Cerebellar nuclear complex (tissue), 1 donor: ENCODE measurements at places on chromosomes 6 and 20.
A peak's percentile ranks its signal among the peaks of the same experiment; 100 is the strongest.

DNA sequence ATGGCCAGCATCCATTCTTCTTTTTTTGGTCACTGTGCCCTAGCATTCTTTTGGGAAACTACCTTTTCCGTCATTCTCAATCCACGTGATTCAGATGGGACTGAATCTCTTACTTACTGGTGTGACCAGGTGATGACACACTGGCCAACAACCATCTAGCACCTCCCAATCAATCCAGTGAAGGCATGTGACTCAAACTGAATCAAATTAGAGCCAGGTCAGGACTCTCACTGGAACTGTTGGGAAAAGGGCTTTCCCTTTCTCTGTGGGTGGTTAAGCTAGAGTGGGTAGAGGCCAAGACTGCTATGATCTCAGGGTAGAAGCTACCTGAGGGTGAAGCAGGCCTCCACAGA is 36.2 kb upstream of the ZMYND8 start:
- DNase-seq: no peak

GRCh38 chr6:31900917-31901414 is 920 bp downstream of the ZBTB12 start:
- no peak for DNase-seq

DNA sequence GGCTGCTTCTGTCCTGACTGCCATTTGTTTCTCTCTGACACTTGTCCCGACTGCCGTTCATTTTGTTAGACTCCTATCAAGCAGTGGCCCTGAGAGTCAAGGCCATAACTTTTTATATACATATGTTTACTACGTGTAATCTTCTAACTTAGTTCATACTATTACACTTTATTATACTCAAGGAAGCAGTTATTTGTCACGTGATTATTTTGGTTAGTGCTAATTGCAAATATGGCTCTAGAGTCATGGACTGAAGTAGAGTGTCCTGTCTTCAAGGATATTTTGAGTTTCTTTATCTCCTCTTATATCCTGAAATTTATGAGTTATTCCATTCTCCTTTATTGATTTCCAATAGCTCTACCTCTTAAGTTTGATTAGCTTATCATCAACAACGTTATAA is 294.2 kb upstream of the RNF217 start:
- DNase-seq: no peak

DNA sequence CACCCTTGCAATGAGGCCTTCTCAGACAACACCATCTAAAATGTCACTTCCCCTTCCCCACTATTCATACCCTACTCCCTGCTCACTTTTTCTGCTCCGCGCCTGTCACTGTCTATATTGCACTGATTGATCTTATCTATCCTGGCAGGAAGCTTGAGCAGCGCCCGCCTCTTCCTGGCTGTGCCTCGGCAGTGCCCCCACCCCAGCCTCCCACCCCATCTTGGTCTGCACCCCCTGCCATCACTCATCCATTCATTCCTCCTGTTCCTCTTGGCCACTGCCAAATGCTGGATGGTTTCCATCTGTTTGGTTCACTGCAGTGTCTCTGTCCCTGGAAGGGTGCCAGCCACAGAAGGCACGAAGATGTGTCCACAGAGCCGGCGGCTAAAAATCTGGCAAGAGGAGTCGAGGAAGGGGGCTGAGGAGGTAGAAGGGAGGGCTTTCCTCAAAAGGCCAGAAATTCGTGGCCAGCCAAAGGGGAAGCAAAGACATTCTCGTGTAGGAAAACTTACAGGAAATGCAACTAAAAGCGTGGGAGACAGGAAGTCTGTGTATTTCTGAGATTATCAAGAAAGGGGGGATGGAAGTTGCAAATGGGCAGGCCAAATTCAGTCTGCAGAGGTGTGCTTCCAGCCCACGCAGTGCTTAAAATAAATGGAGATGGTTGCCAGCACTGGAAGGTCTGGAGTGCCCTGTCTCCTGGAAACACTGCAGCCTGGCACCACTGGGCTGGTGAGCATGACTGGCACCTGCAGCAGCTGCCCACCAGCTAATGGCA is 27.6 kb downstream of the SYNJ2 start:
- DNase-seq: peak; percentile 27

DNA sequence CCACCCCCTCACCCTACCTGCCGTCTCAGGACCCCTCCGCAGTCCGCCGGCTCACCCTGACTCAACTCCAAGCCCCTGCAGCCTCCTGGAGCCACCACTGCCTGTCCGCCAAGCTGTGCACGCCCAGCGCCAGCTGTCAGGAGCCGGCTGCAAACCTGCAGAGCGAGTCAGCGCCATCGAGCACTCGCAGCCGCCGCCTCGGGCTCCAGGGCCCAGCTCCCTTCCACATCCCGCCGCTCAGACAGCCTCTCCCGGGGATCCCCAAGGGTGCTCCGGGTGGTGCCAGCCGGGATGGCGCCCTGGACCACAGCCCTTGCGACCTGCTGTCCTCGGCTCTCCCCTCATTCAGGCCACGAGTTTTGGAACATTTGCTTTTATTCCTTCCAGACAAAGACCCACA is 4.3 kb downstream of the TNNC2 start:
- no peak for DNase-seq

GRCh38 chr6:14816116-14816859 is 429.6 kb upstream of the JARID2 start:
- DNase-seq: no peak

DNA sequence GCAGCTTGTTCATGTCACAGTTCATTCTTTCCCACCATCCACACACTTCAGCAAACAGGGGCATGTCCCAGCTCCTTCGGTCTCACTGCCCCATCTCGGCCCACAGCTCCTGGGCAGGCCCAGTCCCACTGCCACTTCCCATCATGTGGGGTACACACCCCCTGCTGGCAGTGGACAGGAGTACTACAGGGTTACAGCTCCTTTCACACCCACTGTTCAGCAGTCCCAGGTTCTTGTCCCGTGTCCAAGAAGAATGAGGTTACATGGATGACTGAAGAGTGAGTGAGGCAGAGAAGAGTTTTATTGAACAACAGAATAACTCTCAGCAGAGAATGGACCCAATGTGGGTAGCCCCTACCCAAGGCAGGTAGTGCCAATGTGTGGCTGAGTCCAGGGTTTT is 77.8 kb upstream of the SMLR1 start:
- DNase-seq: no peak

GRCh38 chr20:14715400-14715799 is 378.0 kb upstream of the FLRT3 start:
- DNase-seq: peak; percentile 38

DNA sequence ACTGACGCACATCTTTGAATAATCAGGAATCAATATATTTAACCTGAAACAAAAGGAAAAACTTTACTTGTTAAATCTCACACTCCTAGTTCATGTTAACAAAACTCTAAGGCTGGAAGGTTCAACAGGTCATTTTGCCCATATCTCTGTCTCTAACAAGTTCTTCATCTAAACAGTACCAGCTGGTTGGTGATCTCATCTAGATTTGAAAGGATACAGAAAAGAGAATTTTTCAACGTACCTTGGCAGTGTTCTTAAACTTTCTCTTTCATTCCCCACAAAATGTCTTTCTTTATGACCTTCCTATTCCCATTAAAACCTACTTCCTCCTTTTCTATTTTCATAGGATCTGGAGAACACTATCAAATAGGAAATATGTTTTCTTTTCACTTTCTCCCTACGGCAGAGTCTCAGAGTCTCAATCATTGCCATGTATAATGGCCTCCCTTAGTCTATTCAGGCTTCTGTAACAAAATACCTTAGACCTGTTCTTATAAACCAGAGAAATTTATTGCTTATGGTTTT is 111.3 kb downstream of the TBX18 start:
- no peak for DNase-seq

- DNase-seq: no peak
Observed at GRCh38 chr6:95693108-95693507, 115.8 kb downstream of the MANEA start.

DNA sequence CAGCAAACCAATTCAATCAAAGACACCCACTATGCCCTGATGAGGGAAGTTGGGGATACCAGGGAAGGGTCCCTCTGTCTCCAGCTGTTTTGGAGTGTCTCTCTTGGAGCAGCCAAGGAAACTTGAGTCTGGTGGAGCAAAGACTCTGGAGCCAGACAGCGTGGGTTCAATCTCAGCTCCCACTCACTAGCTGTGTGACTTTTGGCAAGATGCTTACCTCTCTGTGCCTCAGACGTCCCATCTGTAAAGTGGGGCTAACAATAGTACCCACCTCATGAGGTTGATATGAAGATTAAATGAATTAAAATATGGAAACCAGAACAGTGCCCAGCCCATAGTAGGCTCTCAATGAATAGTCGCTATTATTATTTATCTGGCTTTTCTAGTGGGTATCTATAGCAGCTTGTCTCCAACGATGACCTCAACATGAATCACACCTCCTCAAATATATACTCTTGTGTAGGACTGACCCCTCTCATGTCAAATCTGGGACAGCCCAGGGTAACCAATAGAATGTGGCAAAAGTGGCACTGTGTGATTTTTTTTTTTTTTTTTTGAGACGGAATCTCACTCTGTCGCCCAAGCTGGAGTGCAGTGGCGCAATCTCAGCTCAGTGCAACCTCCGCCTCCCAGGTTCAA is 99.2 kb upstream of the FOXP4 start:
- DNase-seq: no peak

DNA sequence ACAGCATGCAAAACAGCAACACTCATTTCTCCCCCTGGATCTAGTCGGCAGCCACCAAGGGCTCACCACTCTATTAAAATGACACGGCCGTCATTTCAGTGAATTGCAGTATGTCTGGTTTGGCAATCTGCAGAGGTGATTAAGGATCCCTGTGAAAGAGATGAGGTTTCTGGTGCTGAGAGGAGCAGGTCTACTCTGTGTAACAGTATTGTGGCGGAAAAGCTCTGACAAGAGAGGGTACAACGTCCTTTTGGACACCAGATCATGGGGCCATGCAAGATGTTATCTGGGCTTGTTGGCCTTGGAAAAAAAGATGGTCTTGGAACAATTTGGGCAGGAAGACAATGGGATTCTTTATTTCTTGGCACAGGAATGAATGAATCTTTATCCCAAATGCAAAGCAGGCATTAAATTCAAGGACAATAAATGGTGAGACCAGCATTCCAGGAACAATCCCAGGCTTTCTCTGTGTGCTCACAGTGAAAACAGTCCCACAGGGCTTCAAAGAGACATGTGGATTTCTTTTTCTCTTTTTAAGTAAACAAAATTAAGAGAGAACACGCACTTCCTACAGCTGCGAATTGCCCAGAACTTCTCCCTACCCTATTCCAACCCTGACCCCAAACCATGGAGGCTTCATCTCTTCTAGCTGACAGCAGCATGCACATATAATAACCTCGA is 33.7 kb upstream of the ADGRF1 start:
- DNase-seq: no peak

GRCh38 chr6:46015119-46015968 is at the start of gene CLIC5:
Gene CLIC5, minus strand, starts transcription at chr6:46015860. Its CDS starts 318 bp downstream, at chr6:46015542.
- no peak for DNase-seq

DNA sequence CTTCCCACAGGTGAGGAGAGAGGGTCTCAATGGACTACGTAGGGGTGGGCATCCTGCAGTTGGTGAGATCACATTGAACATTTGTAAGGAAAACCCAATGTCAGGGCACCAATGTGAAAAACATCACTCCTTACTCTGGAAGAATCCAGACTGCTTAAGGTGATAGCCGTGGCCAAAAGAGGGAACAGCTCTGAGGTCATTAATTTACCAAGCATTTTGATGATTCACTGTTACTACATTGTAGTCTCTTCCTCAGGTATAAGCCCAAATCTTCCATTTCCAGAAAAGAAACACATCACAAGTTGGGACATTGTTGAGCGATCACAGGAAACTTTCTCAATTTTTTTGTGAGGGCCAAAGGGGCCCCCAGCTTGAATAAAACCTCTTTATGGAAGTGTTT is 61.1 kb upstream of the SPTLC3 start:
- no peak for DNase-seq

GRCh38 chr6:30508890-30509736 is 19.8 kb downstream of the HLA-E start:
- no peak for DNase-seq

DNA sequence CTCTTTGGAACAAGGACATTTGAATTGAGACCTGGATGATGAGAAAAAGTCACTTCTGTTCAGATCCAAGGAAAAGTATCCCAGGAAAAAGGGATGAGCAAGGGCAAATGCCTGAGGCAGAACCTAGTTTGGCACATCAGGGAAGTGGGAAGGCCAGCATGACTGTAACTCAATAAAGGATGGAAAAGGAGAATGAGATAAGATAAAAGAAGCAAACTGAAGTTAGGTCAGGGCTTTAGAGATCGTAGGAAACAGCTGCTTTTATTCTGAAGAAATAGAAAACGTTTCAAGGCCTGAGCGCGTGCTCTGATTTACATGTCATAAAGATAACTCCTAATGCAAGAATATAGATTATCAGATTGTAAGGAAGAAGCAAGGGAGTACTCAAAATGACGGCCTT is 450.0 kb downstream of the FRK start:
- DNase-seq: no peak

- no peak for DNase-seq
Observed at GRCh38 chr6:68958327-68958726, 323.2 kb downstream of the ADGRB3 start.

DNA sequence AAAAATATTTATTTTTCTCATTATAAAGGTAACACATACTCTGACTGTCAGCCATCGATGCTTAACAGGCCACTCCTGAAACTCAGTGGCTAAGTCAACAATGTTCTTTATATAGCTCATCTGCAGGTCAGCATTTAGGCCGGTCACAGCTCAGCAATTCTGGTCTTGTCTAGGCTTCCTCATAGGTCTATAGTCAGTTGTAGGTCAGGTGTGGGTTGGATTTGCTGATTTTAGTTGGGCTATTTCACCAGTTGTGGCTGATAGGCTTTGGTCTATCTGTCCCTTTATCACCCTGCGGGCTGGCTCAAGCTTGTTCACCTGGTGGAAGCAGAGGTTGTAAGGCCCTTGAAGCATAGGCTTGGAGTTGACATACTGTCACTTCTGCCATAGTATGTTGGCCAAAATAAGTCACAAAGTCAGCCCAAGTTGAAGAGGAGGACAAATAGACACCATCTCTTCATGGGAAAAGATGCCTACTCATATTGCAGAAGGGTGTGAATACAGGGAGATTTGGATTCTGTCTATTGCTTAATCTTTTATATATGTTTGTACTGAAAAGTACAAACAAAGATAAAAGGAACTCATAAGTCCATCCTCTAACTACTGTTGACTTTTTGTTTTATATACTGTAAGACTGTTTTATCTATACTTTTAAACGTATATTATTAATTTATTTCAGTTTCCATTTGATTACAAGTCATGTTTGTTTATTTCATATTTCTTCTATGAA is 75.0 kb downstream of the BCKDHB start:
- DNase-seq: no peak

DNA sequence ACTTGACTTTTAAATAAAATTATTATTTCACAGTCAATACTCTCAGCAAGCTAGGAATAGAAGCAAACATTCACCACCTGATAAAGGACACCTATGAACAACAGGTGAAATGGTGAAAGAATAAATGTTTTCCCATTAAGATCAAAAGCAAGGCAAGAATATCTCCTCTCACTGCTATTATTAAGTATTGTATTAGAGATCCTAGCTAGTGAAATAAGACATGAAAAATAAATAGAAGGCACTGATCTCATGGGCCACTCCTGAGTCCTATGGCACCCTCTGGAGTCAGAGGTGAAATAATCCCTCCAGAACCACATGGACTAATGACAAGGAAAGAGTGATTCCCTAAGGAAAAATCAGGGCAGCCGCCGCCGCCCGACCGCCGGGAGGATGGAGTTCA is 4.0 kb upstream of the NUDT3 start:
- DNase-seq: no peak
